Dermis lymphatic vessel endothelial cell (primary cell): ENCODE measurements at places on chromosomes 2 and 18. TPM values are rescaled to one million over a fixed set of nuclear protein-coding genes. Genes with fewer than 3 reads are reported as not detected.

GCC2 gene
- total RNA-seq: 16.0 and 23.8 TPM in 2 replicates

STK39 gene
- 2.2 and 4.0 TPM in 2 replicates for total RNA-seq

DSEL gene
- total RNA-seq: 12.2 and 14.8 TPM in 2 replicates

HJURP gene
- total RNA-seq: 2.1 and 2.3 TPM in 2 replicates

ALK gene
- not detected in 2 replicates for total RNA-seq

SLC4A3 gene
- total RNA-seq: under 0.01 and 0.26 TPM in 2 replicates

PID1 gene
- total RNA-seq: 0.11 and 0.17 TPM in 2 replicates

CMPK2 gene
- total RNA-seq: 0.26 and 0.33 TPM in 2 replicates

SPP2 gene
- total RNA-seq: not detected in 2 replicates

LYPD6B gene
- 0.11 TPM in 1 of 2 replicates, not detected in the other for total RNA-seq

POLR1B gene
- 11.9 and 20.0 TPM in 2 replicates for total RNA-seq

FKBP1B gene
- total RNA-seq: 8.7 and 10.5 TPM in 2 replicates

HDHD2 gene
- total RNA-seq: 14.0 and 16.9 TPM in 2 replicates

CACNB4 gene
- total RNA-seq: 0.11 and 0.26 TPM in 2 replicates

ABCB11 gene
- total RNA-seq: not detected in 2 replicates

GATA6 gene
- total RNA-seq: 0.17 and 0.33 TPM in 2 replicates

TMEM150A gene
- total RNA-seq: 10.1 and 10.8 TPM in 2 replicates

CIDEA gene
- 0.33 and 0.52 TPM in 2 replicates for total RNA-seq

LIMS3 gene
- total RNA-seq: 17.3 and 31.3 TPM in 2 replicates

CKAP2L gene
- total RNA-seq: 0.76 and 1.0 TPM in 2 replicates

SH2D6 gene
- total RNA-seq: 0.11 TPM in 1 of 2 replicates, not detected in the other

SOS1 gene
- 10.5 and 11.3 TPM in 2 replicates for total RNA-seq

RGPD3 gene
- 0.11 and 0.17 TPM in 2 replicates for total RNA-seq

SRD5A2 gene
- total RNA-seq: not detected in 2 replicates

BMPR2 gene
- 54.9 and 67.5 TPM in 2 replicates for total RNA-seq

CDK15 gene
- under 0.01 TPM in 1 of 2 replicates, not detected in the other for total RNA-seq

KATNAL2 gene
- 0.86 and 1.1 TPM in 2 replicates for total RNA-seq

LIPT1 gene
- total RNA-seq: 4.2 and 7.5 TPM in 2 replicates

GAL3ST2 gene
- not detected in 2 replicates for total RNA-seq

UGT1A9 gene
- total RNA-seq: not detected in 2 replicates

COL4A4 gene
- under 0.01 TPM in 2 replicates for total RNA-seq

CHN1 gene
- 4.8 and 6.5 TPM in 2 replicates for total RNA-seq

SGO2 gene
- 1.6 and 2.3 TPM in 2 replicates for total RNA-seq

VPS4B gene
- total RNA-seq: 53.6 and 61.9 TPM in 2 replicates

IHH gene
- total RNA-seq: under 0.01 and 0.09 TPM in 2 replicates

DAPL1 gene
- not detected in 2 replicates for total RNA-seq

IFT172 gene
- total RNA-seq: 10.5 and 14.3 TPM in 2 replicates

NT5DC4 gene
- total RNA-seq: not detected in 2 replicates

CBLN2 gene
- total RNA-seq: not detected in 2 replicates

LRRTM4 gene
- total RNA-seq: not detected in 2 replicates

CNDP1 gene
- total RNA-seq: not detected in 2 replicates

RELCH gene
- total RNA-seq: 24.5 and 26.6 TPM in 2 replicates
